ENCODE measurements at places on chromosomes 3 and 15.
A peak's percentile ranks its signal among the peaks of the same experiment; 100 is the strongest.

DNA sequence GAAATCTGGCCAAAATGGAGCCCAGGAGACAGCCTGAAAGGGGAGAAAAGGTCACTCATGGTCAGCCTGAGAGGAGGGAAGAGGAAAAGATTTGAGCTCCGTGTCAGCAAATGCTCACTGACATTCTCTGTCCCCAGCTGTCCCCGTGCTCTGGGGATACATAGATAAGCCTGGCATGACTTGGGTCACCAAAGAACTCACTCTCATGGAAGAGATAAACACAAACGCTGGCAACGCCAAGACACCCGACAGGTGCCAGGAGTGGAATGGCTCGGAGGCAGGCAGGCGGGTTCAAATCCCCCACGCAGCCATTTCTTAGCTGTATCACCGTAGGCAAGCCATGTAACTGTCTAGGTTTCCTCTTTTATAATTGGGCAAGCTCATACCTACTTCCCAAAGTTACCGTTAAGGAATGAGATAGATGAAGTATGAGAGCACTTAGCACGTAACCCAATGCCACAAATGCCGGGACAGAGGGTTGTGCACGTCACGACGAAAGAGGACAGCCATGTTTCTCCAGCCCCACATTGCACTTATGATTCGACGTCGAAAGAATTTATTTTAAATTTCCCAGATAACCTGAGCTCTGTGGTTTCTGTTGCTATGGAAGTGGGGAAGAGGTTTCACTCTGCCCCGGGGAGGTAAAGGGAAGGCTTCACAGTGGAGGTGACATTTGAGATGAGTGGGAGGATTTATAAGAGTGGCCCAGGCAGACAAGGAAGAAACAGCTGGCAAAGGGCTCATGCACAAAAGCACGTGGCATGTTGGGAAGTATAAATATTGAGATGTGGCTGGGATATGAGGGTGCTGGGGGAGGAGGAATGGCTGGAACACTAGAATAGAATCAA, 41.4 kb upstream of the TSEN2 start:
- DNase-seq, result no peak

- no peak for DNase-seq
These were observed 792 bp downstream of the TPRA1 start for GRCh38 chr3:127589600-127590281.

GRCh38 chr15:38864122-38864521, 299.5 kb upstream of the RASGRP1 start:
- DNase-seq, result no peak

GRCh38 chr15:95425859-95426258, 904.6 kb upstream of the NR2F2 start:
- DNase-seq, result no peak

DNA sequence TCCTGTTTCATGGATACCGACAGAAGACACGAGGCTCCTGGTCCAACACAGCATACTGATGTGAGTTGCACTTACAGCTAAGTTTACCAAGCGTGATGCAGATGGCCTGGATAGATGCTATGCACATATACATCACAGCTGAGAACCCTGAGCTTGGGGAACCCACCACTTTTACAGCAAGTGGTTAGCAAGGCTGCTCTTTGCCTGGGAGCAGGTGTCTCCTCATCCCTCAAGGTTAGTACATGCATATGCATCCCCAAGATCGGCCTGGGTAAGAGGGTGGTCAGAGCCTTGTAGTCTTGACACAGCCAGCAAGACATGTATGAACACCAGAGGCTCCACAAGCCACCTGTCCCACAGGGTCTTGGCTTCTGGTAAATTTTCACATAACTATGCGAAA, 28.3 kb downstream of the LRRC2 start:
- no peak for DNase-seq

DNA sequence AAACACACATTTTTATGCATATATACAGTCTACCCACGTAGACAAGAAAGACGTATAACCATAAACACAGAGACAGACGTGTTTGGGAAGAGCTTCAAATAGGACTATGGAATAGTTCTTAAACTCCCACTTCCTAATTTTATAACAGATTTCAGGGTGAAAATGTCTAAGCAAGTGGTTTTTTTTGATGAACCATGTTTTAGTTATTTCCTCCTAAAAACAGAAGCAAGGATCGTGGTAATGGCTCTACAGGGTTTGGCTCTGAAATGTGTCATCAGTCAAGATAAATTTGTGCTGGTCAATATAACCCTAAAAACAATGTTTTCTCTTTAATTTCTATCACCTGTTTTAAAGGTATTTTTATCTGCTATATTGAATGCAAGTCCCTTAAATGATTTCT, 58.2 kb downstream of the FMN1 start:
- no peak for DNase-seq

DNA sequence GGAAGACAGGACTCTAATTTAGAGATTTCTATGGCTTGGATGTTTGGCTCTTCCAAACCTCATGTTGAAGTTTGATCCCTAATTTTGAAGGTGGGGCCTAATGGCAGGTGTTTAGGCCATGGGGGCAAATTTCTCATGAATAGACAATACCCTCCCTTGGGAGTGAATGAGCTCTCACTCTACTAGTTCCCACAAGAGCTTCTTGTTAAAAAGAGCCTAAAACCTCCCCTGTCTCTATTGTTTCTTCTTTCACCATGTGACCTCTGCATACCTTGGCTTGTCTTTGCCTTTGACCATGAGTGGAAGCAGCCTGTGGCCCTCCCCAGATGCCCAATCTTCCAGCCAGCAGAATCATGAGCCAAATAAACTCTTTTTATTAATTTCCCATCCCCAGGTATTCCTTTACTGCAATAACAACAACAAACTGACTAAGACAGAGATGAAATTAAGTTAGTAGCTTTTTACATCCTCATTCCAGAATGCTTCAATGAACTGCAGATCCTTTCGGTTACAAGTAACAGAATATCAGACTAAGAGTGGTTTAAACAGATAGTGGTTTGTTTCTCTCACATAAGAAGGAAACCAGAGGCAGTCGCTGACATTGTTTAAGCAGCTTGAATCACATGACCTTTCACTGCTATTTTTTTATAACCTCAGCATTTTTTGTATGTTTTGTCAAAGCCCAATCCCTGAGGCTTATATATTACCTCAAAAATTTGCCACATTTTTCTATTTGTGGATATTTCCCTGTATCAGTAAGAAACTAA, 1013.3 kb upstream of the SEMA6D start:
- DNase-seq, result no peak

DNA sequence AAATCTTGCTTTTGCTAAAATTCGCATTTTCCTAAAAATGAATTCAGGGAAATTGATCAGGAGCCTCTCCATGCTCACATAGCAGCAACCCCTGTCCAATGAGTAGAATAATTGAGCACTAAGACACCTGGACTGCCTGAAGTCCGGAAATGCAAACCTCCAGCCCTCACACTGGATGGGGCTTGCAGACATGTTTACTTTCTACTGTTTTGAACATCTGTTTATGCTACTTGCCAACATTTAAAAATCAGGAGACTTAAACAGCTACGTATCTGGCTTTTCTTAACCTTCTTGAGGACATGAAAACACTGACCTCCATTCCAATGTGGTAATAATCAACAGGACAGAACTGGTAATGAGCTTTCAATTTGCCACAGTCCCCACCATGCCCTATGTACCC, 184.4 kb downstream of the SHOX2 start:
- no peak for DNase-seq

- no peak for DNase-seq
These were observed 532.8 kb downstream of the FOXP1 start for GRCh38 chr3:71050538-71051258.

DNA sequence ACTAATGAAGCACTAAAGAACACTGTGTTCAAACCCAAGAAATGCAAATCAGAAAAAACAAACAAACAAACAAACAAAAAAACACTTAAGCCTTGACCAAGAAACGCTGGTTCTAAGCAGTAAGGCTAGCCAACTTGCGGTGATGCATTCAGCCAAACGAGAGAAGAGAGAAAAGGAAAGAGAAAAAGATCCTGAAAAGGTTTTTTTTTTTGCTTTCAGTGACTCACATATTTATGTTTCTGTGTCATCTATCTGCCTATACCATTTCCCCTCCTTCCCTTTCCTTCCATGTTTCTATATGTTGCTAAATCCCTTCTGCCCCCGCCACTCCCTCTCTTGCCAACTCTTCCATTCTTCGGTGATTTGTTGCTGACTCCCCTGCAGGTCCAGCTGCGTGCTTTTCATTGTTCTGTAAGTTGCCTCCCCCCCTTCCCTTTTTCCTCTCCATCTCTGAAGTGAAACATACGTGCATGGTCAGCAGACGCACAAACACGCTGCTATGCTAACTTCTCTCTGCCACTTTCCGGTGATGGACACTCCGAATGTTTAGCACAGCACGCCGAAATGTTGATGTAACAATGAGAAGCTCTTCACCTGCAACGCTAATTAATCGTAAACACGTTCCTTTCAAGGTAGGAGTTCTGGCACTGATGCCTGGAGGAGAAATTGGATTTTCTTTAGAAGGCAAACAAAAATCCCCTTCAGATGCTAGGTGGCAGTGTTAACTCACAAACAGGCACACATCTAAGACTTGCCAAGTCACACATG, 154.4 kb downstream of the TUSC7 start:
- no peak for DNase-seq

DNA sequence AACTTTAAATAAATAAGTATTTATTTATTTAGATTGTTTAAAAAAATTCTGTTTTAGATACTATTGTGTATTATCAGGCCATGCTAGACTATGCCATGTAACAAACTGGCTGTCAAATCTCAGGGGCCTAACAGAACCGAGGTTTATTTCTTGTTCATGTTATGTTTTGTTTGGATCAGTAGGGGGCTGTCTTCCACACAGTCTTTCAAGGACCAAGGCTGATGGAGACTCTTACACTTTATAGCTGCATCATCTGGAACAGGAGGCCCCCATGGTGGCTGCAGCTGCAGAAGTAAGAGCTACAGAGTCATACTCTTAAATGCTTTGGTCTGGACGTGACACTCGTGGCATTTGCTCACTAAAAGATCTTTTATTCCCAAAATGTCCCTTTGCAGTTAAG, 33.0 kb upstream of the ARL14 start:
- no peak for DNase-seq

DNA sequence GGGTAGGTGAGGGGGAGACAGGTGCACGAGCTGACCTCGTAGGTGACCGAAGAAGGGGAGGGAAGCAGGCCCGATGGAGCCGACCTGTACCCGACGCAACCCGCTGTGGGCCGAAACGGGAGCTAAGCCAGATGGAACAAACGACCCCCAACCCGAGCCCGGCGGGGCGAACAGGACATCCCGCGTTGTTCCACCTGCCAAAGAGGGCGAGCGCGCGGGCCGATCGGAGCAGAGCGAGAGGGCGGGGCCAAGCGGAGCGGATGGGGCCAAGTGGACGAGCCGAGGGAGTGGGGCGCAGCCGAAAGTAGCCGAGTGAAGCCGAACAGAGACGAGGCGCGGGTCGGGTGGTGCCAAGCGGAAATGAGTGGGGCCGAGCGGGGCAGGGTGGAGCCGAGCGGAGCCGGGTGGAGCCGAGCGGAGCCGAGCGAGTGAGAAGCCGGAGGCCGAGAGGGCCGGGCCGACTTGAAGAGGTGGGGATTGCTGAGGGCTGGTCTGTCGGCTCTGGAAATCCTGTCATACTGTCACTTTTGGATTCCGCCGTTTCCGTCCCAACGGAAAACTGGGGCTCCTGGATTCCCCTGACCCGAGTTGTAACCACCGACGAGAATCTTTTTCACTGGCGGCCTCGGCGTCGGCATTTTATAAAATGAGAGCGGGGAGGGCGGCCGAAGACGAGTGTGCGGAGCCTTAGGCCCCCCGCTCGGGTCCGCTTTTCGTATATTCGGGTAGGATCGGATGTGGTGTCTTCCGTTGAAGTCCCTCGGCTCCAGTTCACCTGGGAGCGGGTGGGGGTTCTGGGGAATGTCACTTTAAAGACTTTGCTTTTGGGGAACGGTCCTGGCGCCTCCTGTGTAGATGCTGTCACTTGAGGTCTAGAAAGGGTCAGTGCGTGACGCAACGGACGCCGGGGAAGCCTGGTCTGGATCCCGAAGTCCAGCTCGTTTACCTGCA, 15.6 kb upstream of the WNT7A start:
- peak; percentile 96 for DNase-seq

DNA sequence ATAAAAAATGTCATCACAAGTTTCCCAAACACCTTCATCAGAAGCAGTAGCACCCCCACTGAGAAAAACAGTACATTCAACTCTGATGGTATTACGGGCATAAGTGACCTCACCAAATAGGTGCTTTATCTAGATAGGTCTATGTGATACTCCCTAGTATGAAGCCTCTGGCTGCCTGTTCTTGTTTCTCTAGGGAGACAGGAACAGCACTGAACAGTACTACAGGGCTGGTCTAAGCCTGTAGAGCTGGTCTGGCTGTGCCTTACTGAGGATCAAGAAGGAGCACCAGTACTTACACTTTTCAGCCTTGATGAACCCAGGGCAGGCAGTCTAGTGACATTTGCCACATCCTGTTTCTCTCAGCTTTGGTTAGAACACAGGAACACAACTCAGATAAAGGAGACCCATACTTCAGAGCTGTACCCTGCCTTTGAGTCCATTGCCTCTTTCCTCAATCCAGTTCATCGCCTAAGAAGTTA, 35.9 kb downstream of the OXNAD1 start:
- no peak for DNase-seq

DNA sequence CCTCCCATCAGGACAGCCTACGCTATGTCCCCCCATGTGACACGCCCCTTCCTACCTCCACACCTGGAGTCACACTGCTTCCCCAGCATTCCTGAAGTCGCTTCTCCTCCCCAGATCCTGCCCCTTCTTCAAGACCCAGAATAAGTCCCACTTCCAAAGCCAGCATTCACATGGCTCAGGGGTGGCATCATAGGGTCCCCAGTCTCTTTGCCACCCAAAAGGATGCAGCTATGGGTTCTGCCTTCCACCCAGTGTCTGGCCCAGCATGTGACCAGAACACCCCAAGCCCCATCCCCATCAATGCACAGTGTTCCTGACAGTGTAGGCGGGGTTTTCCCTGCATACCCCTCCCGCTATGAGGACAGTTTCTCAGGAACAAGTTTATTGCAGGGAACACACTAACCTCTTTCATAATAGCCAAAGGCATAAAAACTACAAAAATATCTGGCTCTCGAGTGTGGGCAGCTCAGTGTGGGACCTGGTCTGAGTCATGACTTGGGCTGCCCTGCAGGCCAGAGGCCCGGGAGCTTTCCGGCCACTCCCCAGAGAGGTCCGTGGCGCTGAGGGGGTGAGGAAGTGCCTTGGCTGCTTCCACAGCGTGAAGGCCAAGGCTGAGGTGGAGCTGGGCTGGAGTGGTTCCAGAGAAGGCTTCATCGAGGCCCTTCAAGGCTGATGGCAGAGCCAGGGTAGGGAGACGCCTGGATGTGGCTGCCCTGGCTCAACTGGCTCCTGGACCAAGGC, 5.8 kb downstream of the ISLR start:
- DNase-seq, result no peak

GRCh38 chr3:109369510-109369909, 32.2 kb upstream of the DPPA4 start:
- DNase-seq, result no peak
